ENCODE measurements at places on chromosomes 4 and X. TPM values are rescaled to one million over a fixed set of nuclear protein-coding genes. Genes with fewer than 3 reads are reported as not detected.

LRIT3 gene
- total RNA-seq, result not detected

CNGA1 gene
- total RNA-seq, result not detected

CENPVL1 gene
- not detected for total RNA-seq

GAB3 gene
- 0.70 TPM for total RNA-seq

SYP gene
- 3.2 TPM for total RNA-seq

HTN3 gene
- total RNA-seq, result not detected

PCDH19 gene
- total RNA-seq, result 0.04 TPM

SNCA gene
- 0.74 TPM for total RNA-seq

USP17L11 gene
- total RNA-seq, result not detected

AFM gene
- not detected for total RNA-seq

SOD3 gene
- total RNA-seq, result not detected

FRAS1 gene
- 1.9 TPM for total RNA-seq

PRR32 gene
- total RNA-seq, result not detected

SHISA3 gene
- total RNA-seq, result not detected
